GM03348 (cell line): ENCODE measurements at places on chromosomes 3 and 15.
A peak's percentile ranks its signal among the peaks of the same experiment; 100 is the strongest.

DNA sequence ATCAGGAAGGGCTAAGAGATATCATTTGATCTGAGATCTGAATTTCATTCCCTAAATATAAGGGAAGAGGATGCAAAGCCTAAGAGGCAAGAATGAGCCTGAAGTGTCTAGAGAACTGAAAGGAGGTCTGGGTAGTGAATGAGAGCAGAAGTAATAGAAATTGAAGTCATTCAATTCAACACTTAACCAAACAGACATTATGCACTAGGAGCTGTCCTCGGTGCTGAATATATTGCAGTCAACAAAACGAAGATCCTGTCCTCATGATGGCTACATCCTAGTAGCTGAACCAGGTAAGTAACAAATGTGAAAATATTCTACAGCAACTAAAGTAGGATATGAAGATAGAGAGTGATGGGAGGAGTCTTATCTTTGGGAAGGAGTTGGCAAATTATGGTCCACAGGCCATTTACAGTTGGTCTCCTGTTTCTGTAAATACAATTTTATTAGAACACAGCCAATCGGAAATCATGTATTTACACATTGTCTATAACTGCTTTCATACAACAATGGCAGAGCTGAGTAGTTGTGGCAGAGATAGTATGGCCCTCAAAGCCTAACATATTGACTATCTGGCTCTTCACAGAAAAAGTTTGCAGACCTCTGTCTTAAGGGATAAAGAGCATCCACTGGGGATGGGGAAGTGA lies 192.9 kb upstream of the CADPS start:
- peak; percentile 16 for DNase-seq

- no peak for DNase-seq
Measured at GRCh38 chr3:120481081-120481480, 30.3 kb upstream of the FSTL1 start.

- no peak for DNase-seq
Measured at GRCh38 chr15:38324939-38325647, 72.5 kb downstream of the SPRED1 start.

GRCh38 chr3:43998370-43998835 lies 243.3 kb upstream of the TOPAZ1 start:
- DNase-seq, result peak; percentile 39

DNA sequence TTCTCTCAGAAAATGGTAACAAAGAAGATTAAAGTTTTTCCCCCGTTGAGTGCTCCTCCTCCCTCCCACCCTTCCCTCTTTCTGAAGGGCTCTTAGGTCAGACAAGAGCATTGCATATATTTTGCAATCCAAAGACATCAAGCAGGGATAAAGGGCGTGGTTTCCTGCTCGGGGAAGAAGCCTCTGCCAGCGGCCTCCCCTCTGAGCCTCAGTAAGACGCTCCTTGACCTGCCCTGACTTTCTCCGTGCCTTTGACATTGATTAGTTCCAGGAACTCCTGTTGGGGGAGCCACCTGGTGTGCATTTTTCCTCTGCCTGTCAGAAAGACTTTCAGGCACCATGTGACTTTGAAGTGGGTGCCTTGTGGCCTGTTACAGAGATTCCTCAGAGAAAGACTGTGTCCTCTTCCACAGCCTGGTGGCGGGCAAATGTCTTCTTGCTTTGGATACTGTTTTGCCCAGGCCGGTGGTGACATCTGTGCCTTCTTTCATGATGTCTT lies 87.2 kb upstream of the TBL1XR1 start:
- DNase-seq, result peak; percentile 43

GRCh38 chr3:150528354-150528797 lies 17.9 kb downstream of the SERP1 start:
- peak; percentile 44 for DNase-seq

- no peak for DNase-seq
Measured at GRCh38 chr15:100983221-100983620, 64.1 kb downstream of the LRRK1 start.

DNA sequence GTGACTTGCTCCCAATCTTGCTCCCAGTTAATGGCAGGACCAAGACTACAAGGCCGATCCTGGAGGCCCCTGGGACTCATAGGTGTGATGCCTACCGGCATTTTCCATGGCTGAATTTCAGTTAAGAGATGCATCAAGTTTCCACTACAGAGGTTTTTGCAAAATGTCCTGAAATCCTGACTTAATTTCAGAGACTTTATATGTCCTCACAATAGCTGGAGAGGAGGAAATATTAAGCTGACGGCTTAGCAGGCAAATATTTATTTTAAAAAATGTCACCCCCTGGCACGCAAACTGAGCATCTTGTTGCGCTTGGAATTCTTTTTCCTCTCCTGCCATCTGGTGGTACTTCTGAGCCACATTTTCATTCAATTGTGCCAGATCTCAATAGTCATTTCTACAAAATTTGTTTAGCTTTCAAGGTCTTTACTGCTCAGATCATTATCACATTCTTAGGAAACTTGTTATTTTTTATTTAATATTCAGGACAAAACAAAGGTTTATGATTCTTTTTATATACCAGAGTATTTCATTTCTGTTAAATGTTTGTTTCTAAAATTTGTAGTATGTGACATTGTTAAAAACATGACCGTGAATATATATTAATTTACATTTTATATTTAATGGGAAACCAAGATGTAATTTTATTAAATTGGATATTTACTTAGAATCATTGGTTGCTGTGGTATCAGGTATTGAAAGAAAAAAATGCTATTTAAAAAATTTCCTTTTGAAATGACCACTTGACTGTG lies 189.2 kb upstream of the THRB start:
- DNase-seq, result peak; percentile 59

DNA sequence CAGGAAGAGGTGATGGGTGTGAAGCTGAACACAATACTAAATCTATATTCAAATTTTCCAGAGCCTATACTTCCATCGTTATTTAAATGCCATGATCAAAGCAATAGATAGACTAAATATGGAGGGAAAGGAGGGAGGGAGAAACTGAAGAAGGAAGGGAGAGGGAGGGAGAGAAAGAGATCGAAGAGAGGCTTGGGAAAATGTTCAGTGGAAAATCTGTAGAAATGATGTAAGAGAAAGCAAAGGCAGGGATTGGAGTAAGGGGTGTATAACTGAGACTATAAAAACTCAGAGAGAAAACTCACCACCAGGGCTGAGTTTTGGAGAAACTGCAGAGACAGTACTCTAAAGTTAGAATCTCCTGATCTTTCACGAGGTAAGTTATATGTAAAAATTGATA lies at the start of gene OSTN:
OSTN (plus strand) TSS at position 310 of the 400 bp plus-strand sequence. CDS start 13,292 bp downstream, outside the sequence.
- no peak for DNase-seq

GRCh38 chr3:46830801-46831200 lies 32.4 kb downstream of the MYL3 start:
- DNase-seq, result no peak

DNA sequence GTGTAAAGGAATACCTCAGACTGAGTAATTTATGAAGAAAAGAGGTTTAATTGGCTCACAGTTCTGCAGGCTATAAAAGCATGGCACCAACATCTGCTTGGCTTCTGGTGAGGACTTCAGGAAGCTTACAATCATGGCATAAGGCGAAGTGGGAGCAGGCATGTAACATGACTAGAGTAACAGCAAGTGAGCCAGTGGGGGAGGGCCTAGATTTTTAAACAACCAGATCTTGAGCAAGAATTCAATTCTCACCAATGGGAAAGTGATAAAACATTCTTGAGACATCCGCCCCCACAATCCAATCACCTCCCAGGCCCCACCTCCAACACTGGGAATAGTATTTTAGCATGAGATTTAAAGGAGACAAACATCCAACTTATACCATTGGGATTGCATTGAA lies 44.2 kb upstream of the BCL2A1 start:
- no peak for DNase-seq

DNA sequence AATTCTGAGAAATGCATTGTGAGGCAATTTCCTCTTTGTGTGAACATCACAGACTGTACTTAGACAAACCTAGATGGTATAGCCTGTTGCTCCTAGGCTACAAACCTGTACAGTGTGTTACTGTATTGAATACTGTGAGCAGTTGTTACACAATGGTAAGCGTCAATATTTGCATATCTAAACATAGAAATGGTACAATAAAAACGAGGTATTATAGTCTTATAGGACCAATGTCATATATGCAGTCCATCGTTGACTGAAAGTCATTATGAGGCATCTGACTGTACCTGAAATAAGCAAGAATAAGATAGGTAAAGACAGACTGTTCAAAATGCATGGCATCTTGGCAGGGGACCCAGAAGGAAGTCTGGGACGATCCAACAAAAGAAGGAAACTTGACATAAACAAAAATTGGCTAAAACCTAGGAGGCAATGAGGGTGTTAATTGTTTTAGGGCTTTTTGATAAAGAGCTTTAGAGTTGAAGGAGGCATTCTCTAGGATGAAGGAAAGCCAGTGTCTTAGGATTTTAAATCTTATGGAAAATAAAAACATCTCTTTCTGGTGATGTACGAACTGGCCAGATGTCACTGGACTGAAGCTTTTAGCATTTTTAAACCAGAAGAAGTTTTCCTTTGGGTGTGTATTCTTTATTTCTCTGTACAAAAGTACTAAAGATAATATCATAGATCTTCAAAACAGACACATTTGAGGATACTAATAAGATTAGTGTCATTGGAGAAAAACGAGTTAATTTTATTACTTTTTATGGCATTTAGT lies 9.2 kb upstream of the SPRED1 start:
- DNase-seq, result no peak

- DNase-seq, result no peak
Measured at GRCh38 chr3:186456731-186457191, 87.4 kb downstream of the CRYGS start.

DNA sequence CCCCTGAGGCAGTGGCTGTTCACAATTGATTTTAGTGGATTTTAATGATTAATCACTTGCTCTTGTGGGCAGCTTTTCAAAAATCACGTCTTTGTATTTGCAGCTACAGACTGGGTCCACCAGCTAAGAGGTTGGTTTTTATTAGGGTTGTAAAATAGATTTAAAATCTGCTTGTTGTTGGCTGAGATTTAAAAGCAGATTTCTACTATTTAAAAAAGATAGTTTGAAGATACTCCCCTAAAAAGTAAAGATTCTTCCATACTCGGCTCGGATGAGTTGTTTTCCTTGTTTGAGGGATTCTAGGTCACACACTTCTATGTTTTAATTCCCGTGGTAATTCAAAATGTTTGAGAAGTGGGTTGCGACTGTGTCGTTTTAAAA lies 1.7 kb downstream of the KLHL24 start:
- no peak for DNase-seq

GRCh38 chr15:40430271-40430805 lies 10.4 kb upstream of the BAHD1 start:
- peak; percentile 84 for DNase-seq

- peak; percentile 7 for DNase-seq
Measured at GRCh38 chr15:24955531-24955921, 739 bp downstream of the SNRPN start.

DNA sequence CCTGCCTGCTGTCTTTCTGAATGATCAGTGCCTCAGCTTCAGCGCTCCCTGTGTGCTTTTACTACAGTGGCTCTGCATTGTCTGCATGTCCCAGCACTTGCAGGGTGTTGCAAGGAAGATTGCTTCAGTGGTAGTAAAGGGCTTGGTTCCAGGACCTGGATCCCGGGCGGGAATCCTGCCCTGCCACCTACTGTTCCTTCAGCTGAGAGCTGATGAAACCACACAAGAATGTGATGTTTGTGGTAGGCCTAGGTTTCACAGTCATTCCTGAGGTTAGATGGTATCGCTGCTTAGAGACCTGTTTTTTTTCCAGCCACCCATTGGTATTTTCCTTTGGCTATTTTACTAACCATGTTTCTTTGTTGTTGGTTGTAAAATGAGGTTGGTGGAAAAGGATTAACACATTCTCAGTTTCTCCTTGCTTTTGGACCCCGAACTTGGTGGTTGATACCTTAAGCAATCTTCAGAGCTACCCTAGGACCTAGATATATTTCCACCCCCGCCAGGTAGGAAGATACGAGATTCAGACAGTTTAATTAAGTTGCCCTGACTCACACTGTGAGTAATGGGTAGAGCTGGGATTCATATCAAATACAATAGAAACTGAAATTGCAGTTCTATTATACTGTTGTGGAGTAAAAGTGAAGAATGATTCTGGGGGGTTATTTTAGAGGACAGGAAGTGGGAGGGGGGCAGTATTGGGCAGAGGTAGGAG lies 11.4 kb downstream of the GPR87 start:
- peak; percentile 92 for DNase-seq

DNA sequence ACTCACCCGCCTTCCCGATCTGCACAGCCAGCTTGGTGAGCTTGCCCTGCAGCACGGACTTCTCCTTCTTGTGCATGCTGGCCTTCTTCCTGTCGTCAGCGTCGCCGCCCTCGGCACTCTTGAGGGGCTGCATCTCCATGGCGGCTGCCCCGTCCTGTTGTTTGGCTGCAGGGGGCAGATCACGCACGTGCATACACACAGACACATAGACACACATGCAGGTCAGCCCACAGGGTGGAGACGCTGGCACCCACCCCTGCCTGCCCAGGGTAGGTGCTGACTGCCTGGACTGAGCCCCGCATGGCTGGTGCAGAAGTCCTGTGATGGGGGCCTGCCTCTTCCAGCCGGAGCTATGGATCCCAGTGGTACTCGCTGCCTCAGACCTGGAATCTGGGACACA lies 57.3 kb upstream of the SEC13 start:
- DNase-seq, result no peak

- no peak for DNase-seq
Measured at GRCh38 chr3:171865191-171865865, 22.2 kb downstream of the TMEM212 start.

GRCh38 chr15:35748105-35748504 lies 202.1 kb upstream of the DPH6 start:
- no peak for DNase-seq

GRCh38 chr3:44020143-44020542 lies 221.5 kb upstream of the TOPAZ1 start:
- no peak for DNase-seq

DNA sequence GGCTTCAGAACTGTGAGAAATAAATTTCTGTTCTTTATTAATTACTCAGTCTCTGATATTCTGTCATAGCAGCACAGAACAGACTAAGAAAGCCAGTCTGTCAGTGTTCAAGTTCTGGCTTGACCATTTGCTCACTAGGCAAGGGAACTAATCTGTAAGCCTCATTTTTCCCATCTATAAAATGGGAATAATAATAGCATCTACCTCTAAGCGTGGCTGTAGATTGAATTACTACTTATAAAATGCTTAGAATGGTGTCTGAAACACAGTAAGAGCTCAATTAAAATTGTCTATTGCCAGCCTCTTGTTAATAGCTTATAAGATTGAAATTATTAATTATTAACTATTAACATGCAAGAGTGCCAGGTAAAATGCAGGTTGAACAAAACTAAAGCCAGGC lies 209.7 kb upstream of the LRRFIP2 start:
- DNase-seq, result no peak

DNA sequence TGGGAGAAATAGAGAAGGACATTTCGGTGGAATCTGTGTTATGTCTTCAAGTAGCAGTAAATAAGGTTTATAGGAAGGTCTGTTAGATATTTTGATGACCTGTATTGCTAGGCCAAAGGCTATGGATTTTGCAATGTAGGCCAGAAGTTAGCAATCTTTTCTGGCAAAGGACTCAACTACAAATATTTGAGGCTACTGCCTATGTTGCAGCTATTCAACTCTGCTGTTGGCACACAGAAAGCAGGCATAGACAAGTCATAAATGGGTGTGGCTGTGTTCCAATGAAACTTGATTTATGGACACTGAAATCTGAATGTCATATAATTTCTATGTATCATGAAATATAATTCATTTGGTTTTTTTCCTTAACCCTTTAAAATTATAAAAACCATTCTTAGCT lies 438.7 kb upstream of the C2CD4B start:
- peak; percentile 62 for DNase-seq
